Activated CD8-positive, alpha-beta T cell treated with anti-CD3 and anti-CD28 coated beads, Interleukin-2, amount 10 ng/mL, durations not matched to agents 7 days and 5 days (primary cell): ENCODE measurements at places on chromosomes 7 and 10. TPM values are rescaled to one million over a fixed set of nuclear protein-coding genes. Genes with fewer than 3 reads are reported as not detected.

- no peak overlapping the region for H3K4me3 ChIP-seq
- no peaks in the 10 kb centered on the region for H3K36me3 ChIP-seq
- no peak for DNase-seq
- no peaks in the 10 kb centered on the region for H3K4me1 ChIP-seq
- peaks cover 13% of the 10 kb centered on the region for H3K27me3 ChIP-seq
Measured at GRCh38 chr7:141386881-141387280, 164.3 kb upstream of the AGK start.

NYAP1 gene
- 0.23 TPM for total RNA-seq

DNA sequence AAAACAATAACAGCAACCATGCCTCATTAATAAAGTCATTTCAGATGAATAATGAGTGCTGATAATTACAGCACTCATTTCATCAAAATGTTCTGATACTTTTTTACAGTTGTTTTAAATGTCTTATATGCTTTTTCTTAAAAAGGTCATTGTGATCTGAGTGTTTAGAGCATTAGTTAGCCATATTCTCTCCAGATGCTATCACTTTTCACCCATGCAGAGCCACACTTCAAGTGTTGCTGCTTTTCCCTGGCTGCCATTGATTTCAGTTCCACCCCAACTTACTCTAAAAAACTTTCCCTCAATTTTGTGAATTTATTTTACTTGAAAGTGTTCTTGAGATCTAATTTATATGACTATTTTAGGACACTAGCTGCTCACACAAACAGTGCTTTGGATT, 41.8 kb downstream of the NUP205 start:
- H3K36me3 ChIP-seq = peaks cover 54% of the 10 kb centered on the region
- no peaks in the 10 kb centered on the region for H3K27me3 ChIP-seq
- H3K4me3 ChIP-seq = no peak overlapping the region
- H3K4me1 ChIP-seq = no peaks in the 10 kb centered on the region
- H3K27ac ChIP-seq = no peak overlapping the region

DNA sequence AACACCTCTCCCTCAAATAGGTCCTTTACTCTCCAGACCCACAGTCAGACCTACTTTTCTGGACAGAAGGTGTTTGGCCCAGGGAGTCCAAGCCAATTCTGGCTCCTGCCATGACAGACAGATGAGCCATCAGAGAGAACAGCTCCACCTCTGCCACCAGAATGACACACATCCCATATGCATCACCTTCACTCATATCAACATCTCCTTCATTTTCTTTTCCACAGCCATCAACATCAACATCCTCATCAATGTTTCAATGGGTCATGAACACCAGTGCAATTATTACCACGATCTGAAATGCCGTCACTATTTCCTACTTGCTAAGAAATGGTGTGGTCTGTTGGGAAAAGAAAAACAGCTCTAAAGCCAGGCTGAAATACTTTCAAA, 67.9 kb downstream of the CCDC71L start:
- H3K36me3 ChIP-seq = no peaks in the 10 kb centered on the region
- no peak for DNase-seq
- H3K27me3 ChIP-seq = peaks cover 11% of the 10 kb centered on the region
- H3K4me3 ChIP-seq = no peak overlapping the region
- H3K4me1 ChIP-seq = peaks cover under 1% of the 10 kb centered on the region

TAS2R41 gene
- total RNA-seq = not detected

MCM10 gene
- 68.3 TPM for total RNA-seq

DNA sequence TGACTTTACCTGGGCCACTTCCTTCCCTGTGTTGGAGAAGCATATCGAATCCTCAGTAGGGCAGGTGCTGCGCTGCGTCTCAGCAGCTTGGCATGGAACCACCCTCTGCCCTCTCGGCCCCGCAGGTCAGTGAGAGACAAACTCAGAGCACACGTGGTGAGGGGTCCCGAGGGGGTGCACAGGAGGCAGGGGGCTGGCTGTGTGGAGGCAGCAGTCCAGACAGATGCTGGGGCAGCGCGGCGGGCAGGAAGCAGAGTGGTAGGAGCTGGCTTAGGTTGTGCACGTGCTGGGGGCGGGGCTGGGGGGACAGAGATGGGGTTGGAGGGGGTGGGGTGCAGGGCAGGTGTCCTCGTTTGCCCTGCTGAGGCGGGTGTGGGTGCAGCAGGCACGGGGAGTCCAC, 33.1 kb downstream of the NUB1 start:
- H3K27me3 ChIP-seq = no peaks in the 10 kb centered on the region
- no peak overlapping the region for H3K27ac ChIP-seq
- peaks cover 36% of the 10 kb centered on the region for H3K36me3 ChIP-seq
- no peak for DNase-seq
- H3K4me3 ChIP-seq = no peak overlapping the region
- no peaks in the 10 kb centered on the region for H3K4me1 ChIP-seq

ERCC6 gene
- total RNA-seq = 20.6 TPM

POP7 gene
- 48.3 TPM for total RNA-seq

DNA sequence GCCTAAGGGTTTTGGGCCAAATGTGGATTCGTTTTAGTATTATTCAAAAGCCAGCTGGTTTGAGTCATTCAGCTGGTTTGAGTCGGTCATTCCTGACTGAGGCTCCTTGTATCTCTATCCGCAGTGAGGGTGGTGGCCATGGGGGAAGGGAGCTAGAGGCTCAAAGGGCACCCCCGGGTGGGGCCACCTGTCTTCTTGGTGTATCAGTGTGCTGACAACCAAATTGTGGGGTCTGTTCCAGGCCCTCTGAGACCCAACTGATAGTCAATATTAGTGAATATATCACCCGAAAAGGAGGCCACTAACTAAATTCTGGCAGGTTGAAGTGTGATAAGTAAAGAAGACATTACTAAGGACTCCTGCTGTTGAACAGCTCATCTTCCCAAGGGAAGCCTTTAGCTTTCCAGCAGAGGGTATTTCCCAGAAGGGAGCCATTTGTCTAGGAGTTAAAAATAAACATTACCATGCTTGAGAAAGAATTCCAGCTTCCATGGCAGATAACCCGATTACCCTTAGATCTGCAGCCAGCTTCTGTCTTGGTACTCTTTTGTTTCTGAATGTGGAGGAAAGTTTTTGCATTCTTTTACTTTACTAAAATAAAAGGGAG, 29.9 kb upstream of the DDX50 start:
- no peak for DNase-seq
- no peaks in the 10 kb centered on the region for H3K27me3 ChIP-seq
- no peak overlapping the region for H3K27ac ChIP-seq
- H3K36me3 ChIP-seq = no peaks in the 10 kb centered on the region
- H3K4me3 ChIP-seq = no peak overlapping the region
- peaks cover 11% of the 10 kb centered on the region for H3K4me1 ChIP-seq

DNA sequence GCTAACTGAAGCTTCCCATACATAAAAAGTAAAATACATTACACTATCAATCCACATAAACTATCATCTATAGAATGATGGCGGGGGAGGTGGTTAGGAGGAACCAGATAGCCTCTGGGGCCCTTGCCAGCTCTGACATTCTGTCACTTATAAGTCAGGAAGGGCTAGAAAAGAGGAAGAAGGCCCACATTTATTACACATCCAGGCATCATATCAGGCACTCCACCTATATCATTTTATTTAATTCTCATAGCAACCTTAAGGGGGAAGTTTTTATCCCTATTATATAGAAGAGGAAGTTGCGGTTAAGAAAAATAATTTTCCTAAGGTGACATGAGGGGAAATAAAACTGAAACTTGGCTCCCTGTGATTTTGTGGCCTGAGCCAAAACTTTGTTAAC, 29.9 kb downstream of the HEPACAM2 start:
- H3K27me3 ChIP-seq = peaks cover 34% of the 10 kb centered on the region
- H3K36me3 ChIP-seq = no peaks in the 10 kb centered on the region
- H3K4me1 ChIP-seq = no peaks in the 10 kb centered on the region
- no peak for DNase-seq
- no peak overlapping the region for H3K4me3 ChIP-seq

DNA sequence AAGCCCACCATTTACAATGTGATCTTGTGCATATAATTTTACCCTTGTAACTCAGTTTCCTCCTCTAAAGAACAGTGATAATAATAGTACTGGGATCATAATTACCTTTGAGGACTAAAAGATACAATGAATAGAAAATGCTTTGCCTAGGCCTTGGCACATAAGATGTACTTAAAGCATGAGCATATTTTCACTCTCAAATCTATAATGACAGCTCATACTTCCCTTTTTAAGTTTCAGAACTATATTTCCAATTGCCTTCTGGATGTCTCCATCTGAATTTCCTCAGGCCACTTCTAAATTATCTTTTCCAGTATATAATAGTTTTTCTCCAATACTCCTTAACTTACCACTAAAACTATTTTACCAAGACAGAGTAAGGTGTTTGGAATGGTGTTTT, 13.3 kb upstream of the ITGB8 start:
- no peaks in the 10 kb centered on the region for H3K36me3 ChIP-seq
- H3K4me3 ChIP-seq = no peak overlapping the region
- peaks cover 2% of the 10 kb centered on the region for H3K27me3 ChIP-seq
- H3K27ac ChIP-seq = no peak overlapping the region
- DNase-seq = no peak
- no peaks in the 10 kb centered on the region for H3K4me1 ChIP-seq

GRCh38 chr7:44977959-44978335, 868 bp downstream of the MYO1G start:
- H3K4me1 ChIP-seq = peaks cover 75% of the 10 kb centered on the region
- H3K27me3 ChIP-seq = no peaks in the 10 kb centered on the region
- H3K36me3 ChIP-seq = peaks cover 85% of the 10 kb centered on the region
- H3K27ac ChIP-seq = peak overlapping the region; percentile 98

DNA sequence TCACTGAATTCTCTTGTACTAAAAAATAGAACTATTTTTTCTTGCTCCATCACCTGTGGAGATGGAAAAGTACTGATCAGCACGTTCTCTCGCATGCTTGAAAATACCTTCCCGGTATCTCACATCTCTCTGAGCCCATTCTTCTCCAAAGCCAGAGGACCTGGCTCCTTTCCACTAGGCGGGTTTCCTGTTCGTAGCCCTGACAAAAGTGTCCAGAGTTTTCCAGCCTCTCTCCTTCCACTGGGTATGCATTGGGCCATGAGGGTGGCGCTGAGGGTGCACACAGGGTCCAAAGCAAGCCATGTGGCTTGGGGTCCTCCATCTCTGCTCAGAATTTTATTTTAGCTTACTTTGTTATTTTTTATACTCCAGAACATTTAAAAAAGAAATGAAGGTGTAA, 16.3 kb upstream of the SRGN start:
- peaks cover 14% of the 10 kb centered on the region for H3K4me1 ChIP-seq
- H3K36me3 ChIP-seq = no peaks in the 10 kb centered on the region
- no peak for DNase-seq
- no peak overlapping the region for H3K4me3 ChIP-seq
- H3K27ac ChIP-seq = no peak overlapping the region

LIPK gene
- total RNA-seq = not detected

CCDC126 gene
- total RNA-seq = 6.3 TPM

DNA sequence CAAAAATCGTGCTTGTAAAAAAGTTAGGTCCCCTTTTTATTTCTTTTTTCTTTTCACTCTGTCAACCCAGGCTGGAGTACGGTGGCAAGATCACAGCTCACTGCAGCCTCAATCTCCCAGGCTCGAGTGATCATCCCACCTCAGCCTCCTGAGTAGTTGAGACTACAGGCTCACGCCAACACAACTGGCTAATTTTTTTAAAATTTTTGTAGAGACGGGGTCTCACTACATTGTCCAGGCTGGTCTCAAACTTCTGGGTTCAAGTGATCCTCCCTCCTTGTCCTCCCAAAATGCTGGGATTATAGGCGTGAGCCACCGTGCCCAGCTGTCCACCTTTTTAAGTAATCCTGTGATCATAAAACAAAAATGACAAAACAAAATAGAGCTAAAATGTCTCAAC, 19.4 kb upstream of the ARHGAP12 start:
- DNase-seq = no peak
- H3K36me3 ChIP-seq = no peaks in the 10 kb centered on the region
- no peak overlapping the region for H3K4me3 ChIP-seq
- no peaks in the 10 kb centered on the region for H3K27me3 ChIP-seq
- no peak overlapping the region for H3K27ac ChIP-seq

DNA sequence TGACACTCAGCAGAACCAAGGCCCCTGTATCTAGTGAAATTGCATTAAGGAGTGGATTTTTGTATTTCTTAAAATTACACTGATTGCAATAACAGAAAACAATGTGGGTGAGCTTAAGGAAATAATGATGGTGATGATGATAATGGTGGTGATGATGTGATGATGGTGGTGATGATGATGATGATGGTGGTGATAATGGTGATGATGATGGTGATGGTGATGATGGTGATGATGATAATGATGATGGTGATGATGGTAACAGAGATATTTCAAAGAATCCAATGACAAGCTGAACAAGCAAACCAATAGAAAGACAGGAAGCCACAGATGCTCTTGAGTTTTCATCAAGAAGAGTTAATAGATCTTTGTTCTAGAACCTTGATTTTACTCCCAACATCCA, 630.7 kb upstream of the AUTS2 start:
- no peak overlapping the region for H3K4me3 ChIP-seq
- H3K36me3 ChIP-seq = no peaks in the 10 kb centered on the region
- no peak for DNase-seq
- H3K27me3 ChIP-seq = no peaks in the 10 kb centered on the region
- H3K4me1 ChIP-seq = no peaks in the 10 kb centered on the region

DNA sequence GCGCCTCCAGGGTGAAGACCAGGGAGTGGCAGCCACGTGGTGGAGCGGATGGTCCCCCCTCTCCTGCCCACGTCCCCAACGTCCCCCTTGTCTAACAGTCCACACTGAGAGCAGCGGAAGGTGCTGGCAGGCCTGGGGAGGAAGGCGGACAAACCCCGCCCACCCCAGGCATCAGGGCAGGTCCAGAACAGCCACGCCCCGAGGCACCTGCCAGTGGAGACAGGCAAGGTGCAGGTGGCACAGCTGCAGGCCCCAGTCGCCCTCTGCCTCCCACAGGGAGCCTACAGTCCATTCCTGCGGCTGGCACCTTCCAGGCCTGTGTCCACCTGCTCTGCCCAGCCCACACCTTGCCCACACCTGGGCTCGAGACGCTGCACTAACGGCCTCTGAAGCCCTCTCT, 24.9 kb downstream of the CYP2W1 start:
- H3K4me3 ChIP-seq = no peak overlapping the region
- H3K27me3 ChIP-seq = no peaks in the 10 kb centered on the region
- H3K4me1 ChIP-seq = peaks cover 5% of the 10 kb centered on the region
- DNase-seq = no peak

- peaks cover 5% of the 10 kb centered on the region for H3K4me1 ChIP-seq
- no peaks in the 10 kb centered on the region for H3K36me3 ChIP-seq
- H3K27ac ChIP-seq = no peak overlapping the region
- no peak for DNase-seq
- H3K27me3 ChIP-seq = peaks cover 10% of the 10 kb centered on the region
- H3K4me3 ChIP-seq = no peak overlapping the region
Measured at GRCh38 chr10:49286686-49287085, 12.3 kb upstream of the C10orf71 start.

- no peak overlapping the region for H3K4me3 ChIP-seq
- DNase-seq = no peak
- no peaks in the 10 kb centered on the region for H3K4me1 ChIP-seq
- H3K27ac ChIP-seq = no peak overlapping the region
Measured at GRCh38 chr10:96967847-96968246, 135.7 kb downstream of the LCOR start.
